H9 (cell line): ENCODE measurements at places on chromosomes 11 and 22. TPM values are rescaled to one million over a fixed set of nuclear protein-coding genes. Genes with fewer than 3 reads are reported as not detected.

Gene PLEKHA7
- total RNA-seq = 17.5 and 21.0 TPM in 2 replicates

DNA sequence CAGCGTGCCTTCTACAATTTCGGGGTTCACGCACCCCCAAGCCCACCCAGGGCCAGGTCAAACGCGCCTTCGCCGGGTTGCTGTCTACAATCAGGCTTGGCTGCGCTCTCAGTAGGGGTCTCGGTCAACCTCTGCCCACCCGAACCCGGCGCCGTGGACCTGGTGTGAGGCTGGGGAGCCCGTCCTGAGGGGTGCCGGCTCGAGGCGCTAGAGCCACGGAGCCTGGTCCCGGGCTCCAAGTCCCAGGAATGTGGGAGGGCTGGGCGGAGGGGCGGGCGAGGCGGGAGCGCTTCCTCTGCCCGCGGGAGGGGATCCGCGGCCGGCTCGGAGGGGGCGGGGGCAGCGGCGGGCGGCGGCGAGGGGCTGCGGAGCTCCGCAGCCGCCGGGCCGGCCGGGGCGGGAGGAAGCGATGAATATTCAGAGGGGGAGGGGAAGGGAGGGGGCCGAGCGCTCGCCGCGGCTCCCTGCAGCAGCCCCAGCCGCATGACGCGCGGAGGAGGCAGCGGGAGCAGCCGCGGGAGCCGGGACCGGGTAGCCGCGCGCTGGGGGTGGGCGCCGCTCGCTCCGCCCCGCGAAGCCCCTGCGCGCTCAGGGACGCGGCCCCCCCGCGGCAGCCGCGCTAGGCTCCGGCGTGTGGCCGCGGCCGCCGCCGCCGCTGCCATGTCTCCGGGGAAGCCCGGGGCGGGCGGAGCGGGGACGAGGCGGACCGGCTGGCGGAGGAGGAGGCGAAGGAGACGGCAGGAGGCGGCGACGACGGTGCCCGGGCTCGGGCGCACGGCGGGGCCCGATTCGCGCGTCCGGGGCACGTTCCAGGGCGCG lies at the start of gene PTPRJ:
Gene PTPRJ, plus strand, starts transcription at position 472 of the 819 bp plus-strand sequence. CDS start 354 bp downstream, outside the sequence.
- peak; percentile 75 for DNase-seq

Gene FADS2
- 316 and 322 TPM in 2 replicates for total RNA-seq

GRCh38 chr11:13384908-13385640 lies 77.9 kb downstream of the BTBD10 start:
- peak; percentile 54 for DNase-seq

DNA sequence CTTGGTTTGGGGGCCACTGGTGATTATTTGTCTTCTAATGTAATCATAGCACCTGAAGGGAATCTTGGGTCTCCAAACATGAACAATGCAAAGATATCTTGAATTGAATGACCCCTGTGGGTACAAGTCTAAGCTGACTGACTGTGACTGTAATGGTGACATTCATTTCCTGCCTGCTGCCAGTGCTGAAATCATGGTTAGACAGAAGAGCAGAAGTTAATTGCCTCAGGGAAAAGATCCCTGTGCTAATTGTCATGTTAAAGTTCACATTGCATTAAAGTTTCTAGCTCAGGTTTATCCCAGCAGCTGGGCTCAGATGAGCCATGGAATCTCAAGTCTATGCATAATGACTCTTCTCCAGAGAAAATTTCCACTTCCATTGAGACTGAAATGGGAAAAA lies 772.0 kb downstream of the ETS1 start:
- no peak for DNase-seq

DNA sequence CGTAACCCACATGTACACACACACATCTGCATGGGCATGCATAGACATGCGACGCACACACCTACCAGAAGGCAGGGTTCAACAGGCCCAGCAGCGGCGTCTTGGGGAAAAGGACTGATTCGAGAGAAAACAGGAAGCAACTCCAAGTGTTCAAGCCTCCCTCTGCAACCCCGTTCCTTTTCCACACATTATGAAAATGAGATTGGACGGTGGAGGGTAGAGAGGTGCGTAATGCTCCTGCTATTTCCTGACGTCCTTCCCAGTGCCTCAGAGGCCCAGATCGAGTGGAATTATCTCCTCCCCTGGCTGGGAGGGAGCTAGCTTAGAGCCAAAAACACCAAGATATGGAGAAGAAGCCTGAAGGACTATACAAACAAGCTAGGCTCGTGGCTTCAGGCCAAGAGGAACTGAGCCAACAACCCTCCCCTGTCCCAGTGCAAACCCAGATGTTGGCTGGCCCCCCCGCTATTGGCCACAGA lies 289.2 kb downstream of the MN1 start:
- DNase-seq = no peak

DNA sequence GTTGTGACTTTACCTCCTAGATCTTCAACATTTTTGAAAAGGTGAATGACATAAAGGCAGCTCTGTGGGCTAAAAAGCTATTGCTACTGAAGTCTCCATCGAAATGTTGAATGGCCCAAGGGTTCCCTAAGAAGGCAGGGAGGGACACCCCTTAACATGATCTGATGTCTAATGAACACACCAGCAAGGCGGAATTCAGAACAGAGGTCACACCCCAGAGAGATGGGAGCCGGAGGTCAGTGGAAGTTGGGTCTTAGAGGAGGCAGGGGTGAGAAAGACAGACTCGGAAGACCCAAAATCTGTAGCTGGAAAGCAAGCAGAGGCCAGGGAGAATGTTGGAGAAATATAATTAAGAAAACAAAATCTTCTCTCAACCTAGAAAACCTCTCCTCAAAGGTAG lies 79.0 kb downstream of the TRIM29 start:
- DNase-seq = peak; percentile 9

Gene KRTAP5-11
- not detected in 2 replicates for total RNA-seq

DNA sequence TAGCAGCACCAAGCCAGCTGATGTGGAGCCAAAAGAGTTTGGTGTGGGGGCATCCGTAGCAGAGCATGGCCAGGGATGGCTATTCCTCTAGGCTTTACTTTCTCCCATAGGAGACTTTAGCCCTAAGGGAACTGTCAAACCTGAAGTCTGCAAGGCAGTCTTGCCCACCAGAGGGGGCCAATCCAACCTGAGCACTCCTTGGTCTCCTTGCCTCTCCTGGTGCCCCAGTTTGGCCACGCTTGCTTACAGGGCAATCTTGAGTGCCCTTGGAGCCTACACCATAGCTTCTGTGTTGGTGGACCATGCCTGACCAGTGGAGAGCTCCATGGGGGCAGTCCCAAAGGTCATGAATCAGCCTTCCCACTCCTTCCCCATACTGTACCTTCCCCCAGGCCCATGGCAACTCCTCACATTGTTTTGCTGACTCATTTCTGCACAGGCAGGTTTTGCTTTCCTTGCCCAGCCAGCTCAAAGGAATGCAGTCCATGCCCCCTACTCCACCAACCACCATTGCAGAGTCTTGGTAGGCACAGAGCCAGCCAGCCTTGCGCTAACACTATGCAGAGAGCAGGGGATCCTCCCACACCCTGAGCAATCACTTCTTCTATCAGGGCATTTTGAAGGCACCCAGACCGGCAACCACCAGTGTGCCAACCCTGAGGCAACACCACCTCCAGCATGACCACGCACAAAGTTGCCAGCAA lies 1421.2 kb upstream of the RAG2 start:
- DNase-seq = peak; percentile 63

- DNase-seq = no peak
These were observed 35.0 kb downstream of the PPARA start for GRCh38 chr22:46185283-46185682.

DNA sequence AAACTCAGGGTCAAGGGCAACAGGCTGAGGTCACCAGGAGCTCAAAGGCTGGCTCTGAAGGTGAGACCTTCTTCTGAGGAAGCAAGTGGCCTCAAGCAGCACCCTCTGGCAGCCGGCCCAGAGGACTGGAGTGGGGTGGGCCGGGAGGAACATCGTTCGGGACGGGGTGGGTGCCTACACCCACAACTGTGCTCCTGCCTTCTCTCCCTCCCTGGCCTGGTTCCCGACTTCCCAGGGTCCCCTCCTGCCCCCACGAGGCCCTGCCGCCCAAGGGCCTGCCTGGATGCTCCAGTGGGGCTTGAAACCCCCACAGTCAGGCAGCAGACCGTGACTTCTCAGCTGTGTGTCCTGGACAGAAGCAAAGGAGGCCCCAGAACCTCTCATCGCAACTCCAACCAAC lies 195.7 kb downstream of the IGLL1 start:
- DNase-seq = no peak

Gene MRGPRF
- 4.0 and 4.3 TPM in 2 replicates for total RNA-seq

- no peak for DNase-seq
These were observed 16.4 kb upstream of the FGF4 start for GRCh38 chr11:69791276-69792180.

Gene SYT8
- total RNA-seq = not detected in 2 replicates

GRCh38 chr11:43708776-43709175 lies 28.2 kb downstream of the HSD17B12 start:
- no peak for DNase-seq

DNA sequence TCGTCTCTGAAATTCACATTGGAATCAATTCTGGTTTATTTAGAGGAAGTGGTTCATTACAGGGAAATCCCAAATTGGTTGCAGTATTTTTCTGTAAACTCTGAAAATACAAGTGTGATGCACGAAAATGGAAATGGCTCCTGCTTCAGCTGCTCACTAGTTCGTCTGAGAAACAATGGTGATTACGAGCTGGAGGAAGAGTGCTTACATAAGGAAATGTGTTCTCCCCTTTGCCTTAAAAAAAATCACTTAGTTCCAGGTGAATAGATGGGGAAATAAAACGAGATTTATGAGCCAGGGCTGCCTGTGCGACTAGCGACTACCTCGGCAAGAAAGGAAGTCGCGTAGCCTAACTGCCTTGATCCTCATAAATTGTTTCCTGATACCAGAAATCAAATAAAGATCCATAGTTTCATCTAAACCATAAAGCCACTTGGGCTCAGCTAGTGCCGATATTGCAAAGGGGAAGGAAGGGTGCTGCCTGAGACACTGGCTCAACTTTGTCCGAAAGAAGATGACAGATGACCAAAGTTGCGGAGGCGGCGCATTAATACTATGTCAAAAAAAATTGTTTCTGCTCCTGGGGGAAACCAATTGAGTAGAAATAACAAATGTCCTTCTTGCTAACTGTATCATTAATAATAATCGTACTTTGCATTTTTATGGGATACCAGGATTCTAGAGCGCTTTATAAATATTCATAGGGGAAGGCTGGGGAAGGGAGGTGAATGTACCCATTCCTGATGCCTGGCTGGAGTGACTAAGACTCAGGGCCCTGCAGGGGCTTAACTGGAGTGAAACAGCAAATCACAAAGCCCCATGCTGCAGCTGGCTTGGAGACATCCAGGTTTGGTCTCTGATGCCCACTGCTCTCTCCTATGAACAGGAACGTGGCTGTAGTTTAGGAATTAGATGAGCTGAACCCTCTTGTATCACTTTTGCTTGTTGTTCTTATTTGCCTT lies 185.7 kb downstream of the BLID start:
- no peak for DNase-seq

DNA sequence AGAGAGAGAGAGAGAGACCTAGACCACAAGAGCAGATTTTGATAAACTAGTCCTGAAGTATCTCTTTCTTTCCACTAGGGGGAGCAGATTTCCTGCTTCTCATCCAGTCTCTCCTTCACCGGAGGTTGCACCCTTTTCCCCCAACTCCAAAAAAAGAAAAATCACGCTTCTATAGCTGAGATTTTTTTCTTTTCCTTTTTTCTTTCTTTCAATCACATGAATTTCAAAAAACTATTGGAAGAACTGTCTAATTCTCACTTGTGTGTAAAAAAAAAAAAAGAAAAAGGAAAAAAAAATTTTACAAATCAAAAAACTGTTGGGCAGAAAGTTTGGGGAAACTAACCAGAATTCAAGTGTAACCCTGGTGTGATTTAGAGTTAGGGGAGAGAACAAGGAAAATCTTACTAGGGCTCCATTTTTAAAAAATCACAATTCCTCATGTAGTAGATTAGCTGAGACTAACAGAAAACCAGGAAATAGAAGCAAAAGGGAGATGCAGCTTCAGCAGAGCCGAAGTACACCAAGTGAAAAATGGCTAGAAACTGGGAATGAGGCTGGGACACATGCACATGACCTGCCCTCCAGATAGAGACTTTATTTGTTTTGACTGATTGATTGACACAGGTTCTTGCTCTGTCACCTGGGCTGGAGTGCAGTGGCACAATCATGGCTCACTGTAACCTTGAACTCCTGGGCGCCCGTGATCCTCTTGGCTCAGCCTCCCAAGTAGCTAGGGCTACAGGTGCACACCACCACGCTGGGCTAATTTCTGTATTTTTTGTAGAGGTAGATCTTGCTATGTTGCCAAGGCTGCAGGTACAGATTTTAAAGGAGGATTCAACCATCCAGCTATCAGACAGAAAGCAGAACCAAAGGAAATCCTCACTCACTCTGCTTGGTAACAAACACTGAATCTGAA lies 27.1 kb downstream of the SDHD start:
- DNase-seq = no peak

Gene DDX10
- total RNA-seq = 46.2 and 48.3 TPM in 2 replicates

- DNase-seq = no peak
These were observed 12.1 kb downstream of the CWC15 start for GRCh38 chr11:94961255-94961654.

Gene MRGPRX3
- not detected in 2 replicates for total RNA-seq

DNA sequence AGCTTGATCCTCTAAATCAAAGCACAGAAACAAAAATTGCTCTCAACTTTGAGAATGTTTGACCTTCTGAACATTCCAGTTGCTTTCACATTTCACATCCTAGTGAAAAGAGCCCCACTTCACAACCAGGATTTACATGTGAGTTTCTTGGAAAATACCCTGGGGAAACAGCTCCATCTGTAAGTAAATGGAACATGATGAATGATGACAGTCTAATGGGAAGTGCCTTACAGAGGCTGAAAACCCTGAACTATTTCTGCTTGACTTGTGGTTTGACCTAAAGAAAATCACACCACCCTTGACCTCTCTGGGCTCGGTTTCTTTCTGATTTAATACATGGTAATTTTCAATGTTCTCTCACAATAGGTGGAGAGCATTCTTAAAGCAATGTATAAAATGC lies 499.4 kb upstream of the API5 start:
- DNase-seq = no peak

- no peak for DNase-seq
These were observed 6.2 kb downstream of the DNAJB13 start for GRCh38 chr11:73956876-73957653.

DNA sequence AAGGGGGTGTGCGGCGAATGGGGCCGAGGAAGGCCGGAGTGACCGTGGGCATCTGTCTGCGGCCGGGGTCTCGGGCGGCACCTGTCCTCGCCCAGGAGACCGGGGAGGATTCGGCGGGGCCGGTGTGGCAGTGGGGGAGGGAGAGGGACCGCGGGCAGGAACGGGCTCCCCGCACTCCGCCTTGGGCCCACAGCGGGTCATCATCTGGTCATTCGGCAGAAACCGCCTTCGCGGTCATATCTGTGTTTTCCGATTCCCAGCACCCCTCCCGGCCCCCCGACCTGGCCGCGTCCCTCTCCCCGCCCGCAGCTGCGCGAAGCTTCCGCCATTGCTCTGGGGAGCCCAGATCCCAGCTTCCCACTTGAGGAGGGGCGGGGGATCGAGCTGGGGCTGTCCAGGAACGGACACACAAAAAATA lies 824 bp upstream of the CBX6 start:
- DNase-seq = peak; percentile 69

DNA sequence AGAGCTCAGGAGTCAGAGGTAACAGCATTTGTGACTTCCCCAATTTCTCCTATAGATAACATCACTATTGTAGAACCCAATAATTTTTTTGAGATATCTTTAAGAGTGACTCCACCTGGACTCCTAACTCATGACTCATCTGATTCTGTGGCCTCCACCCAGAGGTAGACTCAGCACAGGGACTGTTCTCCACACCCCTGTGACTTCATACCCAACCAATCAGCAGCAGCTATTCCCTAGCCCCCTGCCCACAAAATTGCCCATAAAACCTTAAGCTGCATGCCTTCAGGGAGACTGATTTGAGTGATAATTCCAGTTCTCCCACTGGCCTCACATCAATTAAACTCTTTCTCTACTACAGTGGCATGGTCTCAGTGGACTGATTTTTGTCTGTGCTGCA lies 475.4 kb upstream of the FAT3 start:
- DNase-seq = no peak

Gene HEPN1
- total RNA-seq = not detected in 2 replicates

GRCh38 chr22:47374901-47375575 lies 612.6 kb downstream of the TBC1D22A start:
- no peak for DNase-seq
